Fibroblast of skin of right quadriceps (primary cell): ENCODE measurements at places on chromosomes 2 and 18.

- DNase-seq = no peak
Observed at GRCh38 chr2:142531377-142531776, 346.1 kb upstream of the KYNU start.

- peak; percentile 55 for DNase-seq
Observed at GRCh38 chr2:159996792-159997546, 65.4 kb downstream of the PLA2R1 start.

DNA sequence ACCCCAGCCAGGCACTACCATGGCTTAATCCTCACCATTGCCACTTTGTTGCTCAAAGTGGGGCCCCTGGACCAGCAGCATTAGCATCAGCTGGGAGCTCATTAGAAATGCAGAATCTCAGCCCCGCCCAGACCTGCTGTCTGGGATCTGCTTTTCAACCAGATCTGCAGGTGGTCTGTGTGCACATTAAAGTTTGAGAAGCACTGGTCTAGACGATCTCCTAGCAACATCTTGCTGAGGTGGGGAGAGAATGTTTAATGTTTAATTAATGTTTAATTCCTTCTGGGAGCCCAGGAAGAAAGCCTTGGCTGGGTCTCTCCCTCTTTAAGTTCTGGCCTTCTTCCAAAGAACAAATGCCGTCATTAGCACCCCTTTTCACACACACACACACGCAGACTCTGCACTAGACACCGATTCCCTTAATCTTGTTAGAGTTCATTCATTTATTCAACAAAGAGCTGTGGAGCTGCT is 53.7 kb downstream of the EDAR start:
- no peak for DNase-seq

- no peak for DNase-seq
Observed at GRCh38 chr2:224970311-224970710, 72.0 kb downstream of the DOCK10 start.

DNA sequence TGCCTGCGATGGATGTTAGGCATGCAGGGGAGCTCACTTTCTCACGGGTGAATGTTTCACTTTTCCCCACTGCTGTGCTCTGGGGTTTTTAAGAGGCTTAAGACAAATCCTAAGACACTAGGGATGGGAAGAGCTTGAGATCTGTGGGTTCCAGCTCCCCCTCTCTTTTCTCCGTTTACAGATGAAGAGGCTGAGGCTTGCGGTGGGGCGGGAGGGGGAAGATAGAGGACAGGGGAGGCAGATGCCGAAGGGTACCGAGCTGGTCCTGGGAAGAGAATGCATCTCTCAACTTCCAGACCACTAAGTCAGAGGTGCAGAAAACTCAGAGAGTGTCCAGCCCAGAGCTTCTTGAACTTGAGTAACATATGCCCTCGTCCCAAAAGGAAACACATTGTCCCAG is 8.2 kb upstream of the ATOH8 start:
- no peak for DNase-seq

- DNase-seq = no peak
Observed at GRCh38 chr2:130744287-130745117, 10.8 kb upstream of the AMER3 start.

DNA sequence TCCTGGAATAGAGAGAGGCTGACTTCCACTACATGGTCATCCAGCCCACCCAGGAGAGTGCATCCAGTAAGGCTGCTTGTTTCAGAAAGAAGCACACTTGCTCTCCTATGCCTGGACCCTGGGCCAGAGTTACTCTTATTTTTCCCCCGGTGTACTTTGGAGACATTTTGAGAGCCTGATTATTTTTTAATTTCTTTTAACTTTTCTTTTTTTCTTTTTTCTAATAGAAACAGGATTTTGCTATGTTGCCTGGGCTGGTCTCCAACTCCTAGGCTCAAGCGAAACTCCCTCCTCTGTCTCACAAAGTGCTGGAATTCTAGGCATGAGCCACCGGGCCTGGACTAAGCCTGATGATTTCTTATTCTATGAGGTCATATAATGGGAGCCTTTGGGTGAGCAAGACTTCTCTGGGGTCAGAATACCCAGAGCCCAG is 62.2 kb downstream of the RPL37A start:
- DNase-seq = peak; percentile 85

DNA sequence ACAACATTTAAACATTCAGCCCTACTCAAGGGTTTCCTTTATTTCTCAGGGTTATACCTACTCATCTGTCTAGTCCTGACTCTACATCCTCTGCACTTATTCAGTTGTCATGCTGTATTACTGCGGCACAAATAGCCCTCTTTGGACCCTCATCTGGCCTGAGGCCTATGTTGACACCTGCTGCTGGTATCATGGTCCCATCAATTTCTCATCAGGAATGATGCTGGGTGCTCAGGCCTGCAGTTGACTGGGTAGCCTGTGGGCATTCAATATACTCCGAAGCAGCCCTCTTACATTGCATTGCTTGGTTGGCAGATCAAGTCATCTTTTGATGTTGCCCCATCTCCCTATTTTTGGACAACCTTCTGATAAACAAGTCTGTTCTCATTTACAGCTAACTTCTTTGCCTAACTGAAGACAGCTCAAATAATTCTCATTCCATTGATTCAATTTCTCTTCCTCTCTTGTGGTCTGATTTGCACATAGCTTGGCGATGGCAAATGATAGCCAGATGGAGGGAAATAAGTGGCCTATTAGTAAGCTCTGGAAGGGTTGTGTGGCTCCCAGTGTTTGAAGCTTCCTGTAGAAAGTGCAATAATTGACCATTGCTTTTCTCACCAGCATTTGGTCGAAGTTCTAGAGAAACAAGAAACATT is 19.1 kb upstream of the MC4R start:
- DNase-seq = peak; percentile 91

GRCh38 chr2:15822151-15823044 is 118.0 kb upstream of the MYCN start:
- no peak for DNase-seq

GRCh38 chr2:202423139-202423538 is 47.0 kb downstream of the BMPR2 start:
- DNase-seq = no peak

DNA sequence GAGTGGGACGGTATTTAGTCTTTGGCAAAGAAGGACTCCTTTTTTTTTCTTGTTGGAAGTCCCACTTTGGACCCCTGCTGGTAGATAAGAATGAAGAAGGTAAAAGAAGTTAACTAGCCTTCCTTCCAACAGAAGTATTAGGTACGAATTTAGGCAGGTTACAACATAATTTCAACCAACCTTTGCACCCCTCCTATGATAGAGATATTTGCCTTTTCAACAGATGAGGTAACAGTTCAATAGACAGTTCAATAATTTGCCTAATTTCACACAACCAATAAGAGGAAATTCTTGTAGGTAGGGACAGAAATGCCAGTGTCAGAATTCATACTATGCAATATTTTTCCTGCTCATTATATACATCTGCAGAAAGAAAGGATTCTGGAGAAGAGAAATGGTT is 100.8 kb downstream of the CCDC141 start:
- no peak for DNase-seq

- DNase-seq = no peak
Observed at GRCh38 chr18:5998907-5999306, 103.6 kb upstream of the TMEM200C start.

DNA sequence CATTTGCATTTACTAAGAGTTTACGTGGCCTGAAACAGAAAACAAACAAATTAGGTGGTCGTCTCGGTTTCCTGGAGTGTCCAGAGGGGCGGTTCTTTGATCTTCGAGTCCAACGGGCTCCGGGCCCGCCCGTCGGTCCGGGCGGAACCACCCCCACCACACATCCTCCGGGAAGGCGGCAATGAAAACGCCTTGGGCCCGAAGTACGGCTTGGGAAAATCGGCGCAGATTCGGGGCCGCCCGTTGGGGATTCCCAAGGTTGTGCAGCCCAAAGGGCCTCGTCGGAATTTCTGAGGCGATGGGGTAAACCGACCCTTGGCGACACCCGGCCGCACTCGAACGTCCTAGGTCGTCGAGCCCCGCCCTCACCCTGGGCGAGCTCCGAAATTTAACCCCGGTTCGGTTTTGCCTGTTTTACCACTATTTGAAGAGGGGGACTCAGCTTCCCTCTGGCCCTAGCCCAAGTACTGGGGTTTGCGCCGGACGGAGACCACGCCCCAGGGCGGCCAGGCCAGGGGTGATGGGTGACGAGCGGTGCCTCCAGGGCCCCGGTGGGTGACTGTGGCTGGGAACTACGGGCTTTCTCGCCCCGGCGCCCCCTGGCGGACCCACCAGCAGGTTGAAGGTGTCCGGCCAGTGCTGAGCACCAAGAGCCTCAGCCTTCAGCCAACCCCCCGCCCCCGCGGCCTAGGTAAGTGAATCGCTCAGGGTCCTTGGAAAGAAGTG is 1.9 kb upstream of the CFAP53 start:
- peak; percentile 42 for DNase-seq

GRCh38 chr2:202429164-202429980 is 53.2 kb downstream of the BMPR2 start:
- peak; percentile 78 for DNase-seq

- DNase-seq = no peak
Observed at GRCh38 chr18:75047240-75047961, 161.5 kb downstream of the PTGR3 start.

DNA sequence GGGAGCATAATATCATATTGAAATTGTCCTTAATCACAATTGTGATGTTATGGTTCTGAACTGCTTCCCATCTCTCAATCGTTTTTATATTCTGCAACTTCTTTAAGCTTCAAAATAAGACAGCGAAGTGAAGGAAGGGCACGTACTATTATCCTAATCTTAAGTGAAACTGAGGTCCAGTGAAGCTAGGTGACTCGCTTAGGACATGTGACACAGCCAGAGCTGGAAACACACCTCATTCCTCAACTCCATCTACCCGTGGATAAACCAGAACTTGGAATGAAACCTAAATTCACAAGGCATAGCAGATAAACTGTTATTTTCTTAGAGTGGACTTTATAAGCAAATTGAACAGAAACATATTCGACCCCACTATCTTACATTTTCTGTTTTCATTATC is 191.2 kb upstream of the PXDN start:
- DNase-seq = no peak

DNA sequence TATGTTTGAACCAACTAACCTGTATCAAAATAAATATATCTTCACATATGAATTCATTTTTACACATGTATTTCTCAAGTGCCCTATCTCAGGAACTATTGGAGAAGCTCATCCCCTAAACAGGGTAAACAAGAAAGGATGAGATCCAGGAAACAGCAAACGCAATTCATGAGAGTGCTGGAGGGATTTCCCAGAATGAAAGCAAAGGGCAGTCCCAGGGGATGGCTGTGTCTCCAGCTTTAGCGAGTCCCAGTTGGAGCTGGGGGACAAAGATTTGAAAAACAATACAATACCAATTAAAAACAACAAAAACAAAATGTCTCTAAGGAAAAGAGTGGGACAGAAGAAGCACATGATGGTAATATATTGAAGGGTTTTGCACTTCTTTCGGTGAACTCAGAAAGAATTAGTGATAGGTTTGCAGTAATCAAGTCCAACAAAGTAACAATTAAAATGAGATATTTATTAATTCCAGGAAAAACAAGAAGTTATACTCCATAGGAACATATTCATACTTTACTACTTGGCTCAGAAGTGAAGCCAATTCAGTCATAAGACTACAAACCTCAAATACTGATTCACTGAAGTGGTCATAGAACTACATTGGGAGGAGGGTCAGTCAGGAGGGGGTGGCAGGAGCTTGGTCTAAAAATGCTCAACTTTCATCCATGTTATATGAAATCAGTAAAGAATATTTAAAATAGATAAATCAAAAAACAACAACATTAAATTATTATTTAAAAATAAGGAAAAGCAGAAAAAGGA is 73.1 kb upstream of the PDE1A start:
- no peak for DNase-seq

DNA sequence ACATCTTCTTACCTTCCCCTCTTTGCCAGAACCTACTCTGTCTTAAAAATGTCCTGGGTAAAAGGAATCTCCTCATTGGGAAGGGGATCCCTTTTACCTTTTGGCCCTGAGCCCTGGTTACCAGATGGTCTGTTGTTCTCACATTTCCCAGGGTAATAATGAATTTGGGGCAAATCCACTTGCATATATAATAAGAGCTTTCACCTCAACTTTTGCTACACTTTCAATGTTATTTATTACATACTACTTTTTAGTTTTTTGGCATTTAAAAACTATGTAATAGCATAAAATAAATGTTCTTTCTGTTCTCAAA is 15.0 kb downstream of the CERS6 start:
- no peak for DNase-seq

GRCh38 chr2:161369311-161369710 is 46.8 kb upstream of the TBR1 start:
- no peak for DNase-seq

- DNase-seq = no peak
Observed at GRCh38 chr2:46569766-46570165, 90.4 kb downstream of the TMEM247 start.

DNA sequence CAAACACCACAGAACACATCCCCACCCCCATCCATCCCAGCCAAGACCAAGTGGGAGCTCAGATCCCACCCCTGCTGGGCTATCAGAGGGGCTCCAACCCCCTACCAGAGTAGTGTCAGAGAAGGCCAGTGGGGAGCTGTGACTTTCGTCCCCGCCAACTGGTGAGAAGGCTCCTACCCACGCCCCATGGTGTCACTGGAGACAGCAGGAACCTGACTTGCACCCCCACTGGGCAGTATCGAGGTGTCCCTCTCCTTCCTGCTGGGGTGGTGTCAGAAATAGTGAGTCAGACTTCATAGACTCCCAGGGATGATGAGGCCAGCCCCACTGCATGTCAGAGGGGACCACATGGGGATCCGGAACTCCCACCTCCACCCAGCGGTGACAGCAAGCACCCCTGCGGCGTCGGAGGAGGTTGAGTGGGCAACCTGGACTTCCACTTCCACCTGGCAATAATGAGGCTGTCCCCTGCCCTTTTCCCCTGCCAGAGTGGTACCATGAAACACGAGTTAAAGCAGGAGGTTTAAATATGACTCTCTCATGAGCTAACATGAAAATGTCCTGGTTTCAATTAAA is 106.7 kb downstream of the CTIF start:
- DNase-seq = no peak

DNA sequence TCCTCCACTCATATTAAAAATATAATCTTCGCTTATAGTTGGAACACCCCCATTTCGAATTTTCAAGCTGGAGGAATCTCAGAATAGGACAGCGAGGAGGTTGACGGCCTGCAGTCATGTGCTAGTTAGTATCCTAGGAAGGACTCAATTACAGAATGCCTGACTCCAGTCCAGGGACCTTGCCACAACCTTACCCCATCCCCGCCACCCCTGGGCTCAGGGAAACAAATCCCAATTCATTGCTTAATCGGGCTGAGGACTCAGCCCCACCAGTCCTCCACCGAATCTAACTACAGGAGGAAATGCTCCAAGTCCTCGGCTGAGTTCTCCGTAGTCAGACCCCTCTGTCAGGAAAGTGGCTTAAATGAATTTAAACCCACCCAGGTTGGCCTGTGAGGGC is 31.7 kb upstream of the ZBTB7C start:
- no peak for DNase-seq

GRCh38 chr18:58417752-58418151 is 211.1 kb downstream of the ALPK2 start:
- no peak for DNase-seq

- no peak for DNase-seq
Observed at GRCh38 chr2:29055601-29056000, 18.7 kb downstream of the PCARE start.
